ENCODE measurements at places on chromosomes 1 and 21. TPM values are rescaled to one million over a fixed set of nuclear protein-coding genes. Genes with fewer than 3 reads are reported as not detected.

PTBP2 gene
- total RNA-seq, result 301 TPM

EXTL1 gene
- total RNA-seq, result 2.2 TPM

LZIC gene
- total RNA-seq, result 59.5 TPM

AADACL3 gene
- not detected for total RNA-seq

S100A2 gene
- total RNA-seq, result not detected

KIF26B gene
- total RNA-seq, result 51.3 TPM

SPRR1A gene
- not detected for total RNA-seq

DNAI4 gene
- total RNA-seq, result 16.0 TPM

RGSL1 gene
- not detected for total RNA-seq

S100A7A gene
- not detected for total RNA-seq

PRKAB2 gene
- 48.5 TPM for total RNA-seq

CFHR2 gene
- not detected for total RNA-seq

LINGO4 gene
- not detected for total RNA-seq

OR6N1 gene
- not detected for total RNA-seq

CFAP74 gene
- 0.63 TPM for total RNA-seq

PPP2R5A gene
- total RNA-seq, result 24.1 TPM

TEDDM1 gene
- not detected for total RNA-seq

RNF223 gene
- not detected for total RNA-seq

FNDC5 gene
- 16.9 TPM for total RNA-seq

PROK1 gene
- not detected for total RNA-seq

ADGRB2 gene
- total RNA-seq, result 103 TPM

ZNF648 gene
- total RNA-seq, result 0.31 TPM

SPOCD1 gene
- 0.31 TPM for total RNA-seq

CHIT1 gene
- not detected for total RNA-seq

MX2 gene
- total RNA-seq, result 0.31 TPM

SH3D21 gene
- 4.7 TPM for total RNA-seq

DCST1 gene
- not detected for total RNA-seq

RNF186 gene
- total RNA-seq, result not detected

PGLYRP3 gene
- not detected for total RNA-seq

NPHS2 gene
- not detected for total RNA-seq

SLAMF9 gene
- not detected for total RNA-seq

CLK2 gene
- 46.3 TPM for total RNA-seq

THEMIS2 gene
- total RNA-seq, result 2.8 TPM

COL11A1 gene
- total RNA-seq, result 48.2 TPM

SYNC gene
- 3.8 TPM for total RNA-seq

SELL gene
- total RNA-seq, result 0.31 TPM

NGF gene
- total RNA-seq, result not detected

ZNF593OS gene
- not detected for total RNA-seq
